Stimulated activated CD8-positive, alpha-beta memory T cell treated with anti-CD3 and anti-CD28 coated beads, Interleukin-7, amount 100 ng/mL, for 1 hour (primary cell): ENCODE measurements at places on chromosomes 5 and 9.

GRCh38 chr5:75616971-75617621, 5.8 kb downstream of the ANKDD1B start:
- DNase-seq: no peak

- DNase-seq: no peak
These were observed 2.7 kb downstream of the UGT3A1 start for GRCh38 chr5:35988529-35988928.

DNA sequence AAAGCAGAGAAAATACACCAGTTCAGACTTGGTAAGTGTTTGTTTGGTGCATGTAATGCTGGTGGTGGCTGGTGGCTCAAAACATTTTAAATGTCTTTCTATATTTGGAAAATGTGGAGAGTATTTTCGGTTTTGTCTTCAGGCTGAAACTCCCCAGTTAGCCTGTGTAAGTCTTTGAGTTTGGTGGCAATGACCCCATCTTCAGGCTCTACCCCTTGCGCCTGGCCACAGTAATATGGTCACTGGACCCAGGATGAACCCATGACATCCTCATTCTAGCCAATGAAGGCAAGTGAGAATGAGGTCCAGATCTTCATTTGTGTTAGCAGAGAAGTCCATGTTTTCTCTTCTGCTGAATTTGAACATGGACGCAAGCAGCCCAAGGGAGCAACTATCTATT, 422.6 kb downstream of the BRINP1 start:
- DNase-seq: no peak

DNA sequence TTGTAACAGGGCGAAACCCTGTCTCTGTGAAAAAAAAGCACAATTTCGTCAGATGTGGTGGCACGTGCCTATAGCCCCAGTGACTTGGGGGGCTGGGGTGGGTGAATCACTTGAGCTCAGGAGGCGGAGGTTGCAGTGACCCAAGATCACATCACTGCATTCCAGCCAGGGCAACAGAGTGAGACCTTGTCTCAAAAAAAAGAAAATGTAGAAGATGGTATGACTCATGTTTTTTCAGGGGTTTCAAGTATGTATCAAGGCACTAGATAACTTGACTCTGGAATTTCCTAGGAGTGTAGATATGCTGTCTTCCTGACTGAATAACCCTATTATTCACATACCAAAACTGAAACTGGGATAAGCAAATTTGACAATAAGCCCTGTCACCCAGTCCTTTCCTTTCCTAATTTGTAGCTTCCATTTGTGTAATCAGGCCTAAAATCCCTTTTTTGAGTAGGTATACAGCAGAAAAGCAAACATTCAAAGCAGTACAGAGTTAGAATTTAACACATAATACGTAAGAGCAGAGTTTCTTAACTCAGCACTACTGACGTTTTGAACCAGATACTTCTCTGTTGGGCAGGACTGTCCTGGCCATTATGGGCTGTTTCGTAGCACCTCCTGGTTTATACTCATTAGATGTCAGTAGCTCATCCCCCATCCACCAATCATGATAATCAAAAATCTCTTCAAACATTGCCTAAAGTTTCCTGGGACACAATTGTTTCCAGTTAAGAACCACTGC, 17.3 kb upstream of the ANKRD18B start:
- no peak for DNase-seq

- DNase-seq: no peak
These were observed 408.6 kb upstream of the IRX4 start for GRCh38 chr5:2291146-2291840.
